ENCODE measurements at places on chromosomes 6 and 20.

DNA sequence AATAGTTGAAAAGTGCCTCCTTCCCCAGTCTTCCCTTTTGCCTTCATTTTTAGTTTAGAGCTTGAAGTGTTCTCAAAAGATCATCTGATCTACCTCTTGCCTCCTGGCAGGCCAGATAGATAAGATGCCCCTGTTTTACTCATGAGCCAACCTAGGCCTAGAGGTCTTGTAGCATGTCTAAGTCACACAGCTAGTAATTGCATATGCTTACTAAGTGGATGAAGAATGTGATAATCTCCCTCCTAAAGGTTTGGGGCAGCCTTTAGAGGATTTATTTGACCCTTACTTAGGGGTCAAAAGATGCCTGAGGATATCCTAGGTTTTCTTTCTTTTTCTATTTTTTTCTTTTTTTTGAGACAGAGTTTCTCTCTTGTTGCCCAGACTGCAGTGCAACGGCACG, 2.1 kb downstream of the C6orf141 start:
- H3K36me3 ChIP-seq: no peaks in the 10 kb centered on the region
- no peak overlapping the region for H3K27ac ChIP-seq
- H3K4me3 ChIP-seq: no peak overlapping the region
- DNase-seq: no peak

DNA sequence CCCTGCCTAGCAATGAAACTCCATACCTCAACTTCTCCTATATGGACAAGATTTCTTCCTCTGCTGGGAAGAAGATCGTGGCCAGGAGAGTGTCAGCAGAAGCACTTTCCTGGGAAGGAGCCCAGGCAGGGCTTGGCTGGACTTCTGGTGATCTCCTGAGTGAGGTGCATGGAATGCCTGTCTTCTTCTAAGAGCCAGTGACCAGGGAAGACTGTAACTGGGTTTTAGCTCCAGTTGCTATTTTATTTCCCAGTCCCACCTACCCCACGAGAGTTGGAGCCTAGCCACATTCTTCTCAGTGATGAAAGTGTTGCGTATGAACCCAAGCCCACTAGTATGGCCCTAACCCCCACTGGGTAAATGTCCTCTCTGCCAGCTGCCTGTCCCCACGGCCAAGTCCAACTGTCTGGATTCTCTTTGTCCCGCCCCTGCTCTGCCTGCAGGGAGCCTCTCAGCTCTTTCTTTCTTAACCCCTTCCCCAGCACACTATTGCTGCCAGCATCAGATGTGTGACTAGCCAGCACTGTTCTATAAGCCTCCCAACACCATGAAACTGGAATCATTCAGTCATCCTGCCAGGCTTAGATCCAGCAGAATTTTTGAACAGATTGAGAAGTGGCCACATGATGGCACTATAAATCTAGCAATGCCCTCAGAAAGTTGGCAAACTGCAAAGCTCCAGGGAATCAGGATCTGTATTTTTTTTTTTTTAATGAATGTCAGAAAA, 69.8 kb upstream of the FAM184A start:
- H3K27me3 ChIP-seq: peaks cover 6% of the 10 kb centered on the region
- H3K27ac ChIP-seq: peak overlapping the region; percentile 73
- peaks cover 25% of the 10 kb centered on the region for H3K36me3 ChIP-seq
- H3K4me1 ChIP-seq: peaks cover 55% of the 10 kb centered on the region
- no peak for DNase-seq

DNA sequence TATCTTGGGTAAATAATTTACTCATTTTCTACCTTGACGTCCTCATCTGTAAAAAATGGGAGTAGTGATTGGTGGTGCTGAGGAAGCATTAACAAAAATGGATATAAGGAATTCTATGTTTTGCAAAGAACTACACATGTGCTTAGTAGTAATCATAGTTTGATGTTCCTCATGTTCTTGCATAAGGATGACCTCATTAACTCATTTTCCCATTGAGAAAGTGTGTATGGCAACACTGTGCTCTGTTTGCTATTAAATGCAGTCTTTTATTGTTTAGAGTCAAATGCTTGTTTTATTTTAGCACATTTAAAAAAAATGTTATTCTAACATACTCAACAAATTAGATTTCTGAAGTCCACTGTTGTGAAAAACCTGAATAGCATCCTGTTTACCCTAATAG, 211.2 kb upstream of the RSPO3 start:
- H3K4me1 ChIP-seq: no peaks in the 10 kb centered on the region
- no peaks in the 10 kb centered on the region for H3K36me3 ChIP-seq

DNA sequence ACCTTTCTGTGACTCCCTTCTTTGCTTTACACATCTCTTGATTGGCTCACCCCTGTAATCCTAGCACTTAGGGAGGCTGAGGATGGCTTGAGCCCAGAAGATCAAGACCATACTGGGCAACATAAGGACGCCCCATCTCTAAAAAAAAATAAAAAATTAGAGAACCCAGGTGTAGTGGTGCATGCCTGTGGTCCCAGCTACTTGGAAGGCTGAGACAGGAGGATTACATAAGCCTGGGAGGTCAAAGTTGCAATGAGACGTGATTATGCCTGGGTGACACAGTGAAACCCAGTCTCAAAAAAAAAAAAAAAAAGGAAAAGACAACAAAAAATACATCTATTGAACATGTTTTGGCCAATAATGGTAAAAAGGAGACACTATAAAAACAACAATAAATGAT, 37.8 kb downstream of the CHD6 start:
- H3K36me3 ChIP-seq: peaks cover 3% of the 10 kb centered on the region
- H3K27me3 ChIP-seq: no peaks in the 10 kb centered on the region
- no peak overlapping the region for H3K4me3 ChIP-seq
- no peak overlapping the region for H3K27ac ChIP-seq

DNA sequence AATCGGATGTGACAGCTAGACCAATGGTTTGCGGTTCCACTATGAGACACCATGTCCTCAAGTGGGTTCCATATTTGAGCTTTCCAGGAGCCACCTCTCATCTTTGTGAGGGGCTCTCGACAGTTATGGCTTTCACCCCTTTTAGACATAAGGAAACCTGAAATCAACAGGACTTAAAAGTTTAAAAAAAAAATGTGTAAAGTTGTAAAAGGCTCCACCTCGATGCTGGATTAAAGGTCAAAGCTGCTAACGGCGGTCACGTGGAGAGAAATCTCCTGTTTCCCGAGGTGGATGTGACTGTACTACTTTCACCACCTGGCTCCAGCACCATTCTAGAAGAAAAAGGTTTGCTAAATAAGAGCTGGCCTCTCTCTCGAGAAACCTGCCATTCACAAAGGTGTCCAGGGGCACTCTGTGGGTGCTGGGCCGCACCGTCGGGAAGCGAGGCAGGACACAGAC, 542 bp downstream of the ATP5F1E start:
- DNase-seq: peak; percentile 38
- peaks cover 76% of the 10 kb centered on the region for H3K36me3 ChIP-seq
- H3K27me3 ChIP-seq: no peaks in the 10 kb centered on the region
- H3K4me1 ChIP-seq: peaks cover 74% of the 10 kb centered on the region
- peak overlapping the region; percentile 88 for H3K4me3 ChIP-seq

GRCh38 chr20:60695226-60696000, 556.6 kb upstream of the CDH4 start:
- peak; percentile 17 for DNase-seq
- H3K36me3 ChIP-seq: no peaks in the 10 kb centered on the region
- H3K4me1 ChIP-seq: no peaks in the 10 kb centered on the region
- no peaks in the 10 kb centered on the region for H3K27me3 ChIP-seq
- H3K4me3 ChIP-seq: no peak overlapping the region
- no peak overlapping the region for H3K27ac ChIP-seq

DNA sequence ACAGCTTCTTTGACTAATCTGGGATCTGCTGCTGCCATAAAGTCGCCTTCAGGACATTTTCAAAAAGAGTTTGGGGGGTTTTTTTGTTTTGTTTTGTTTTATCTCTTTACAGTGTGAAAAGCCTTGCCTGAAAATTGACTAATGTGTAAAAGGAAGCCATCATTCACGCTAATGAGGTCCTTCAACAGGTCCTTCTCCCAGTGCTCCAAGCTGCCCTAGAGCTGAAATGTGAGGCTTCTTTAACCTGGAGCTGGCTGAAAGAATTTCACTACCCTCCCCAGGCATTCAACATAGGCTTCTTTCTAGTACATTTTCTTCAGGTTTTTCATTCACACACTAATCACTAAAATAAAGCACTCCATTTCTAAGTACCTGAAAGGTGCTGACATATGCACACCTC, 145.1 kb upstream of the PRDM1 start:
- peaks cover 19% of the 10 kb centered on the region for H3K4me1 ChIP-seq
- H3K27ac ChIP-seq: no peak overlapping the region
- H3K36me3 ChIP-seq: peaks cover 4% of the 10 kb centered on the region
- H3K27me3 ChIP-seq: no peaks in the 10 kb centered on the region
- H3K4me3 ChIP-seq: no peak overlapping the region
- no peak for DNase-seq

DNA sequence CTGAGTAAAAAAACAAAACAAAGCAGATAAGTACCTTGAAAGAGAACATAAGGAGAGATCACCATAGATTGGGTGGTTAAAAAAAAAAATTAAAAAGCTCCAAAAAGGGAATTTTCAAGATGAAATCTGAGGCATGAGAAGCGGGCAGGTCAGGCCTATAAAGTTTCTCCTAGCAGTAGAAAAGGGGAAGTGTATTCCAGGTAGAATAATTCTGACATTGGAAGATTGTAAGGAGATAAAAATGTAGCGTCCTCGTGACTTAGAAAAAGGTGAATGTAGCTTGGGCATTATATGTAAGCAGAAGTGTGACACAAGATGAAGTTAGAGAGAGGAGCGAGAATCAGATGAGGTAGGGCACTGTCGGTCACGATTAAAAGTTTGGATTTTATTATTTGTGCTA, 9.1 kb upstream of the ADGRB3 start:
- no peaks in the 10 kb centered on the region for H3K4me1 ChIP-seq
- H3K27me3 ChIP-seq: no peaks in the 10 kb centered on the region

DNA sequence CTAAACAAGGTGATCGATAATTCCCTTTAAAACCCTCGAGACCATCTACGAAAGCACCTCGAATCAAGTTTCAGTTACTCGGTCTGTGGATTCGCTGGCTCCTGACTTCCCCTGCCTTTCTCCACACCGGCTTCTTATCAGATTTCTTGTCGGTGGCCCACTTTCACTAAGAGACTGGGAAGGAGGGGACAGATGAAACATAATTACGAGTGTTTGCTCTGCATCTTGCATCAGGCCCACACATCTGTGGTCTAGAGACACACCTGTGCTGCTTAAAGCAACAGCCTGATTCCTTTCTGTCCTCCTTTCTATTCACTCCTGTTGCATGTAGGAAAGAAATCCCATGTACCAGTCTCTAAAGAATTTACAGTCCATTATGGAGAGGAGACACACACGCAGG, 37.7 kb downstream of the INSM1 start:
- H3K27ac ChIP-seq: no peak overlapping the region
- no peaks in the 10 kb centered on the region for H3K27me3 ChIP-seq
- no peak for DNase-seq
- no peaks in the 10 kb centered on the region for H3K4me1 ChIP-seq
- H3K4me3 ChIP-seq: no peak overlapping the region
- H3K36me3 ChIP-seq: no peaks in the 10 kb centered on the region

DNA sequence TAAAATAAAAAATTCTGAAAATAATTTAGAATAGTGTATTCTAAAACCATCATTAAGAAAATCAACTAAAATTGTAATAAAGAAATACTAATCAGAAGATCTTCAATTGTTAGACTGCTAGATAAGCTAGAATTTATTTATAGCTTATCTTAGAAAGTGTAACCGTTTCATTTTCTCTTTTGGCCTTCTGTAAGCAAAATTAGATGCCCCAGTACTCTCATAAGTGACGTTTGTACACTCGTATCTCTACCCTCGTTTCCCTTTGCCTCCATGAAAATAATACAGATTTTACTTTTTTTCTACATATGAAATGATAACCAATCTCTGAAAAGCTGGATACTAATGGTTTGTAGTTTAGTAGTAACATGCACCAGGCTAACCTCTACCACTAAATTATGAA, 19.8 kb downstream of the DSE start:
- DNase-seq: no peak
- no peaks in the 10 kb centered on the region for H3K27me3 ChIP-seq
- H3K36me3 ChIP-seq: no peaks in the 10 kb centered on the region
- H3K4me1 ChIP-seq: peaks cover 48% of the 10 kb centered on the region
- H3K4me3 ChIP-seq: no peak overlapping the region
- H3K27ac ChIP-seq: no peak overlapping the region

GRCh38 chr20:24129641-24130040, 141.1 kb upstream of the GGTLC1 start:
- no peak overlapping the region for H3K4me3 ChIP-seq
- peaks cover 10% of the 10 kb centered on the region for H3K4me1 ChIP-seq
- H3K27ac ChIP-seq: no peak overlapping the region
- no peak for DNase-seq
- H3K27me3 ChIP-seq: peaks cover 7% of the 10 kb centered on the region

- H3K4me1 ChIP-seq: no peaks in the 10 kb centered on the region
- peaks cover 10% of the 10 kb centered on the region for H3K27me3 ChIP-seq
- no peak overlapping the region for H3K27ac ChIP-seq
- H3K4me3 ChIP-seq: no peak overlapping the region
- peak; percentile 48 for DNase-seq
These were observed 12.9 kb upstream of the WFDC2 start for GRCh38 chr20:45456632-45457031.

Data from activated CD4-positive, alpha-beta memory T cell treated with anti-CD3 and anti-CD28 coated beads, Interleukin-2, amount 10 ng/mL, durations not matched to agents 7 days and 5 days (primary cell).